ENCODE measurements at places on chromosomes 16 and 17.

GRCh38 chr17:3961564-3962047 lies 2.6 kb downstream of the ATP2A3 start:
- no peak for DNase-seq

- no peak for DNase-seq
Measured at GRCh38 chr16:27543801-27544200, 5.9 kb downstream of the GTF3C1 start.

DNA sequence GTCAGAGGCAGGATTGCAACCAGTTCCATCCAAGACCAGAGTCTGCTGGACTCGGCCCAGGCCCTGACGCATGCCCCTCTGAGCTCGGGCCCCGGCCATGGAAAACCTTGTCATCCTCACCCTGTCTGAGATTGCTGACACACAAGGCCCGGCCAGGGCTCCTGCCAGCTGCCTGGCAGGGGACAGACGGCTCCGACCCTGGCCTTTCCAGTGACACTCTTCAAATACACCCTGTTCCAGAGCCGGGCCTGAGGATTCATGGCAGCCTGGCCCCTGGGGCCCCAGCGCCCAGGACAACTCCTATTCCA lies 3.2 kb upstream of the PABPN1L start:
- DNase-seq, result no peak

DNA sequence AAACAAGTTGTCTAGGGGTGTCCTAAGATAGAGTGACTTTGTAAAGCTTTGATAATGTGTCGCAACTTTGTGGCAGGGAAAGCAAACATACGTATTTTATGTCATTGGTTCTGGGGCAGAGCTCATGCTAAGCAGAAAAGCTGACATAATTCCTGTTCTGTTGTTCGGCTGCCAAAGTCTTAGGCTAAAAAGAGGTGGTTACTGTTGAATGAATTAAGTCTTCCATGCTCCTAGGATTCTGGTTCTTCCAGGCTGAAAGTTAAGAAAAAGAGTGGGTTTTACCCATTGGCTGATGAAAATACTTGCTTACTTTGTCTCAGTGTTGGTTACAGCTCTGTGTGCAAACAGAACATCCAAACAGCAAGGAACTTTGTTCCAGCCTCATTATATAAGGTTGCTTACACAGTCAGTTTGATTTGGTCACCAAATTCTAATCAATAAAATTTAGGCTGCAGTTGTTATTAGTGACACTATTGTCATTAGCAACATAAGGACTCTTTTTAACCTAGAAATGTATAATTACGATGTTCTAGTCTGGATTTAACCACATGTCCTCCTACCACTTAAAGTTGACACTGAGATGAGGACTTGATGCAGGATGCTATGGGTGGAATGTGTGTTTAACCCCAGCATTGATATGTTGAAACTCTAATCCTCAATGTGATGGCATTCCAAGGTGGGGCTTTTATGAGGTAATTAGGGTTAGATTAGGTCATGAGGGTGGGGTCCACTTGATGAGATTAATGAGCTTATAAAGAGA lies 114.0 kb upstream of the GOT2 start:
- DNase-seq, result no peak

DNA sequence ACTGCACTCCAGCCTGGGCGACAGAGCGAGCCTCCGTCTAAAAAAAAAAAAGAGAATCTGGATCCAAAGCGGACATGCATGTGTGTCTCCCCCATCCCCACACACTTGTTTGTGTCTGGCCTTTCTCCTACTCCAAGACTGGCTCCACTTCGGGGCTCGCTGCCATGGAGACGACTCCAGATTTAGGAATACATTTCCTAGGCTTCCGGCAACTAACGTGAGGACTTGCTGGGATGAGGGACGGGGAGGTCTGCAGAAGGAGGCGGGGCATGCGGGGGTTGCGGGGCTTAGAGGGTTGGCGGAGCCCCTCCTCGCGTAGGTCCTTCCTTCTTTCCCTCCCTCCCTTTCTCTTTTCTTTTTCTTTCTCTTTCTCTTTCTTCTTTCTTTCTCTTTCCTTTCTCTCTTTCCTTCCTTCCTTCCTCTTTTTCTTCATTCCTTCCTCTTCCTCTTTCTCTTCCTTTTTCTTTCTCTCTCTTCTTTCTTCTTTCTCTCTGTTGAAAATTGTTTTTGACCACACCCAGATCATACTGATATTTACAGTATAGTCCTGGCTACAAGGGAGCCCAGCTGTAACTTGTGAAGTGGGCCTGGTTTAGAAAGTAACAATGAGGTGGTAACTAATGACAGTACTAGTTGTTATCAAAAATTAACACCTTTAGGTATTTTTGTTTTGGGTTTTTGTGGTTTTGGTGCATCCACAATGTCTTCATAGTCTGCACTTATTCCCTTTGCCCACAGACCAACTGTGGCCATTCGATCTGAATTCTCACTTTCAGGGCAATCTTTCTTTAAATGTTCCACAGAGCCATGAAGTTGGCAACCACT lies 25.2 kb downstream of the MIS12 start:
- no peak for DNase-seq

DNA sequence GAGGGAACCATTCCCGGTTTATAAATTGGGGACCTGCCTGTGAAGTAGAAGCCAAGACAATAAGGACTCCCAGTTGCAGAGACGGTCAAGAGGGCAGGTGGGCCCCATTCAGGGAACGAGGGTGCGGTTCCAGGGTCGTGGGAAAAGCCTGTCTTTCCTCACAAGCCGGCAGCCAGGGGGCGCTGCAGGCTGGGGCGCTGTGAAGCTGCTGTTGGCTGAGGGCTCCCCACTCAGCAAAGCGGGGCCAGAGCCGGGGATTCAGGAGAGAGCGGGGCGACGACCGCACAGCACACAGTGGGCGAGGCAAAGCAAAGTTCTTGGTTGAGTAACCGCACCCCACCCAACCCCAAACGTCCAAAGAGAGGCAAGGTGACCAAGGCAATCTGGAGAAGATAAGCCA lies 24.9 kb downstream of the CDRT15 start:
- no peak for DNase-seq

DNA sequence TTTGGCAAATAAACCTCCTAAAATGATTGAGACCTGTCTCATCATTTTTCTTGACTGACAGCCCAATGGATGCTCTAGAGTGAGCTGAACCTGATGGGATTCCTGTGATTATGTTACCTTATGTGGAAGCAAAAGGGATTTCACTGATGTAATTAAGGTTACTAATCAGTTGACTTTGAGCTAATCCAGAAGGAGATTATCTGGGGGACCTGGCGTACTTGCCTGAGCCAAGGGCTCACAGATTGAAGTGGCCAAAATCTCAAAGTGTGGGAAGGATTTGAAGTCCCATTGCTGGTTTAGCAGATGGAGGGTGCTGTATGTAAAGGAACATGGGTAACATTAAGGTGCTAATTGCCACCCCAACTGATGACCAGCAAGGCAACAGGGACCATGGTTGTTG lies 214.0 kb downstream of the CPPED1 start:
- no peak for DNase-seq

DNA sequence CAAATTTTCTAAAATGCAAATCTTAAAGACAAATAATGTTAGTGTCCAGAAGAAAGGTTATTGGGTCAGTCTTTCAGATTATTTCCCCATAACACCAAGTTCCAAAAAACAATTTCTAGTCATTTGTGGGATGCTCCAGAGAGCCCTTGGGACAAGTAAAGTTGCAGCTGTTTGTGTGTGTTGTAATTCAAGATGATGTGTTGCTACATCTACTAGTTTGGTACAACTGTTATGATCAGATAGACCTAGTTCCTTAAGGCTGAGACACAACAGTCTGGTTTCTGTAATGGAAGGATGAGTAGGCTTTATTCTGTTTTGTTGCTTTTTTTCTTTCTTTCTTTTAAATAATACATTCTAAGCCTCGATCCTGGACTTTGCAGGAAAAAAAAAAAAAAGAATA lies 41.9 kb downstream of the PIGL start:
- no peak for DNase-seq

DNA sequence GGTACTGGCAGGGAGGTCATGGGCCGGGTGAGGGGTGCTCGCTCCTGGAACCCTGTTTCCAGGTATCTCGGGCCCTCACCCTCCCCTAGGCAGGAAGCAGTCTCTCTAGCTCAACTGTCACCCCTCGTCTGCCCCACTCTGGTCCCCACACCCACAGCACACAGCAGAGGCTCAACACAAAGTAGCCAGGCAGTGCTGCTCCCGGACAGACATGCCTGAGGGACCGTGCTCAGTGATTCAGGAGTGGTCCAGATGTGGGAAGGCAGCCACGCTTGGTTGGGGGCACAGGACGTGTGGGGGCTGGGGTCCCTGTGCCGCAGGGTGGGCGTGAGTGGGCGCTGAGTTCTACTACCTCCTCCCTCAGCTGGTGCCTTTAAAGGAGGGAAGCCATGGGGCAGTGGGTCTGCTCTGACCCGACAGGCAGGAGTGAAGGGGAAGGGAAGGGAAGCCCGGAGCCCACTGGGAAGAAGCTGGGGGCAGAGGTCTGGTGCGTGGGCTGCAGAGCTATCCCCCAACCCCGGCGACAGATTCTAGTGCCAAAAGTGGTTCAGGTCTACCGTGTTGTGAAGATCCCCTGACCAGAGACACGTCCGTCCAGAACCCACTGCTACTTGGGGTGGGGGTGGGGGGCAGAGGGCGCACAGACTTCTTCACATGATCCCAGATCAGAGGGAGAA lies 11.8 kb downstream of the SLC16A3 start:
- no peak for DNase-seq

- no peak for DNase-seq
Measured at GRCh38 chr17:32461498-32461852, 17.2 kb downstream of the PSMD11 start.

GRCh38 chr17:52201767-52202519 lies 43.4 kb upstream of the CA10 start:
- DNase-seq, result no peak

DNA sequence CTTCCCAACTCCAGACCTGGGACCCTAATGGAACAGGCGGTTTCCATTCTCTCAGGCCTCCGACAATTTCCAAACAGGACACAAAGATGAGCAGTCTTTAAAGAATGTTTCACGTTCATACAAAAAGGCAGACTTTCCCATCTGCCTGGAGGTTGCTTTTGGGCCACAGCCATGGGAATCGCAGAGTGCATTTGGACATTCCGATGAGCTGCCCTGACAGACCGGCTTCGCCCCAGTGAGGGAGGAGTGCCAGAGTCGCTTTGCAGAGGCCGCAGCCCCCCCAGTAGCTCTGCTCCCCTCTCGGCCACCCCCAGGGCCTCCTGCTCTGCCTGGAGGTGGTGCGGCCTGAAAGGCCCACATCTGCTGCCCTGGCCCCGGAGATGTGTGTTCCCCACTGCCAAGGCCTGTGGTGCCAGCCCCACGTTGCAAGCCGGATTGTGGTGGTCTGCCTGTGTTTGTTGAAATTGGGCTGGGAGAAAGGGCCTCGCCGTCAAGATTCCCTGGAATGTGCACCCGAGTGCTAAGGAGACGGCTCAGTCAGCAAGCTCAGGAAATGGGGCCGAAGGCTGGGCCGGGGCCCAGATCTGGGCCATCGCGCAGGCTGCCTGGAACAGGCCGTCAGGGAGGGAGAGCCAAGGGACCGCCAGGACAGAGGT lies 89.8 kb downstream of the C16orf95 start:
- DNase-seq, result no peak

DNA sequence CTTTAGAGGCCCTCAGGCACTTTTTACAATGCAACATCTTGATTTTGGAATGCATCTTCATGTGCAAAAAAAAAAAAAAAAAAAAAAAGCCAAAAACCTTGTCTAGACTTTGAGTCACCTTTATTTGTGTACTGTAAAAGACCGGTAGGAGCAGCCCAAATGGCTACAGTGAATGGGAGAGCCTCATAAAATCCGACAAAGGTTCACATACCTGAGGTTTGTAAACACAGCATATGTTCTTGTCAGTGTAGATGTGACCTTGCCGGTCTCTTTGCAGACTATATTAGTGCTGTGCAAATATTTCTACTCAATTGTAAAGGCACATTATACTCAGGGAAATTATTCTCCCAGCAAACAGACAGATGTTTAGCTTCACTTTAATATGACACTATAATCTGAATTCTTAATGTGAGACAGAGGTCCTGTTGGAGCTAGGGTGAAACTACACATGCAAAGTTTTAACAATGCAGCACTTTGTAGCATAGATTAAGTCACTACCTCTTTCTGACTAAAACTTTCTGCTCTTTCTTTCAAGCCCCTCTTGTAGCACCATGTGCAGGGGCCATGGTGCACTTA lies 211.3 kb downstream of the CA10 start:
- DNase-seq, result no peak

GRCh38 chr16:86516623-86517003 lies 6.3 kb downstream of the FOXF1 start:
- DNase-seq, result no peak

DNA sequence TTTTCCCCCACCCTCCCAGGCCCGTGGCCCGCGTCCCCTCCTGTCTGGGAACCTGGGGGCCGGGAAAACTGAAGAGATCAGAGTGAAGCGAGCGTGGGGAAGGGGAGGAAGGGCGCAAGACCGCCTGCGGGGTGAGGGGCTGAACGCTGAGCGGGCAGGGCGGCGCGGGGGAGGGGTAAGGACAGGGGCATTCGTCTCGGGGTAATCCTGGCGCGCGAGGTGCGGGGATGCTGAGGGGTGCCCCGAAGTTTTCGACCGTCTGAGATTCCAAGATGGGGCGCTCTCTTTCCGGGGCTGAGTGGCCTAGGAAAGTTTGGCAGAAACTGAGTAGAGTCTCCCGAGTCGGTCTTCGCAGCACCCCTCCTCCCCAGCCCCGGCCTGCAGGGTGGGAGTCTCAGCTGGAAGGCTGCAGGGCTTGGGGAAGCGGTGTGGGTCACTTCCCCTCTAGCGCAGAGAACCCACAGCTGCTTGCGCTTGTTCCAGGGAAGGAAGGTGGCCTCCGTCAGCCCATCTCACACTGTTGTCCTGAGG lies 555 bp downstream of the TTYH2 start:
- no peak for DNase-seq

Measured in T-helper 2 cell (primary cell).